Cerebellum (tissue), 4 donors: ENCODE measurements at places on chromosomes 1 and 21.

- no peak for DNase-seq
Measured at GRCh38 chr1:80056179-80056578, 1049.6 kb upstream of the ADGRL4 start.

DNA sequence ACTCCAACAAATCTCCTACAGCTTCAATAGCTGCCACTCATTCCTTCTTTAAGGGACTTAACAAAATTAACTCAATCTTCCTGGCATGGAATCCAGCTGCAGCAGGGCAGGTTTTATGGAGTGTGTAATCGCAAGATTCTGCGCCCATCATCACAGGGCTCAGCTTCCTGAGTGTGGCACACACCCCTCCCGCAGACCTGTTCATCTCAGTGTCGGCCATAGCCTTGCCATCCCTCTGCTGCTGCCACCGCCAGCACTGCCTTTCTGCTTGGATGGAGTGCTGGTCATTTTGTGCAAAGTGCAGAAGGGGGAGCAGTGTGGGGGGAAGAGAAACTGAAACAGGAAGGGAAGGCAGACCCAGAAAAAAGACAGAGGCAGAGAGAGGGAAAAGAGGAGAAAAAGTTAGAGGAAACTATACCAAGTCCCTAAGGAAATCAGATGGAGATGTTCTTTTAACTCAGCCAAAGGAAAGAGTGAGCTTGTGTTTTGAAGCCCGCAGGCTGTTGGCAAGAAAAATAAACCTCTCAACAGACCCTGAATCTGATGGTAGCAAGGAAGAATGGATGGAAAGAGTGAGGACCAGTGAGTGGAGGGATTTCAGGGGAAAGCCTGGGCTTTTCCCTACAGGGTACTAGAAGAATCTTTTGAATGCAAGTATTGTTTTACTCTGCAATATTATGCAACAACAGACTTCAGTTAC lies 324.2 kb downstream of the SEC16B start:
- DNase-seq, result no peak

- DNase-seq, result no peak
Measured at GRCh38 chr1:33394770-33395169, 36.1 kb downstream of the PHC2 start.

DNA sequence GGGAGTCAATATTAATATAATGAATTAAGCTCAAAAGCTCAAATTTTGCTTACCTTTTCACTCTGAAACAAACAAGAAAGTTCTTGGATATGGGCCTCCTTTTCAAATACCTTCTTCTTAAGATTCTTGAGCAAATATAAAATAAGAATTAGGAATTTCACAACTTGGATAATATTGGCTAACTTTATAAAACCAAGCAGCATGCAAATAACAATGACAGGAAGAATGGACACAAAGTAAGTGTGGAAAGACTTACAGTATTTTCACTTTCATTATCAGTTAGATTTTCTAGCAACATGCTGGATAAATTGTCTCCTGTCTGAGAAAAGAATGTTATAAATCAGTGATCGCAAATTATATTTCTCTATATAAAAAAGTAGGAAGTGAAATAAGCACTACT lies 13.2 kb downstream of the ODF2L start:
- no peak for DNase-seq
